ENCODE measurements at places on chromosomes 12 and 14.
A peak's percentile ranks its signal among the peaks of the same experiment; 100 is the strongest.

- DNase-seq = no peak
Measured at GRCh38 chr14:103402695-103403094, 17.5 kb downstream of the MARK3 start.

DNA sequence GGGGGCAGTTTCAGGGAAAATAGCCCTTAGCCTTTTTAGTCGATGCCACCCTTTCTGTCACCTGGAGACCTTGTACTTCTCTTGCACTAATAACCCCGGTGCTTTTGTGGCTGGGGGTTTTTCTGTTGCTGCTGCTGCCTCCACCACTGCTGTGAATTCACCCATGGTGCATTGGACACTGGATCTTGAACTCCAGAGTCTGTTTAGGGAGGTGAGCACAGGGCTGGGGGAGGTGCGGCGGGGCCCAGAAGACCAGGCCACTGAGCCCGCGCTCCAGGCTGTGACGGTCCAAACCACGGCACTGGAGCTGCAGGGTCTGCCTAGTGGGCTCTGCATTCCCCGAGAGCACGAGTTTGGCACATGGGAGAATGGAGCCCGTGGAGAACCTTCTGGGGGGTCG, 100.6 kb downstream of the NINJ2 start:
- no peak for DNase-seq

GRCh38 chr14:66445936-66446335, 40.2 kb upstream of the CCDC196 start:
- DNase-seq = no peak

- DNase-seq = no peak
Measured at GRCh38 chr12:13270817-13271216, 74.3 kb downstream of the EMP1 start.

GRCh38 chr12:96399919-96400630, at the start of gene CDK17:
Gene CDK17 (minus strand): TSS chr12:96400439. CDS start chr12:96334836, 65,603 bp downstream.
- DNase-seq = peak; percentile 73

DNA sequence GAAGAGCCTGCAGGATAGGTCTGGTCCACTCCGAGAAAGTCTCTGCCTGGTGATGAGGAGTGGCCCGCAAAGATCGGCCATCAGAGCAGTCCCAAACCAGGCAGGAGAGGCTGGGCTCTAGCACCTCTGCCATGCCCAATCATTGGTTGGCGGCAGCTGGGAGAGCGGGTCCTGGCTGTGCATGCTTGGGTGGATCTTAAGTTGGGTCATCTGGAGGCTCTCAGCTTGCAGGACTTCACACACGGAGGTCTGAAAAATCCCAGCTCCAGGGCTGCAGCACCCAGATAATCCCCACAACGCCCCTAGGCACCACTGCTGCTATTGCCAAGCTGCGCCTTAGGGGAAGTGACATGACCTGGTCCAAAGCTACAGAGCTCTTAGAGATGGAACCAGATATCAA, 766.7 kb upstream of the TBX3 start:
- DNase-seq = no peak

DNA sequence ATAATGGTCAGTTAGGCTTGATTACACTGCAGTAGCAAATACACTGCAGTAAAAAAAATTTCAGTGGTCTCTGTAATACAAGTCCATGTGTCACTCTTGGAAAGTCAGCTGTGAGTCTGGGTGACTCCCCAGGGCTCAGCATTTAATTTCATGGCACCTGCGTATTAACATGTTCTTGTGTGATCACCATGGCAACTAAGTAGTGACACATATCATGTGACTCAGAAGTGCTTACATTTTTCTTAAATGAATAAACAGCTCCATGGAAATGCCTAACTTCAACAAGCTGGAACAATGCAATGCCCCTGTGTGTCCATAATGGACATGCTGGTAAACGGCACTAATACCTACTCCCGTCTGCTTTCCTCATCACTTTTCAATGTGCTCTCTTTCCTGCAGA, 88.5 kb upstream of the ANO4 start:
- DNase-seq = peak; percentile 52

DNA sequence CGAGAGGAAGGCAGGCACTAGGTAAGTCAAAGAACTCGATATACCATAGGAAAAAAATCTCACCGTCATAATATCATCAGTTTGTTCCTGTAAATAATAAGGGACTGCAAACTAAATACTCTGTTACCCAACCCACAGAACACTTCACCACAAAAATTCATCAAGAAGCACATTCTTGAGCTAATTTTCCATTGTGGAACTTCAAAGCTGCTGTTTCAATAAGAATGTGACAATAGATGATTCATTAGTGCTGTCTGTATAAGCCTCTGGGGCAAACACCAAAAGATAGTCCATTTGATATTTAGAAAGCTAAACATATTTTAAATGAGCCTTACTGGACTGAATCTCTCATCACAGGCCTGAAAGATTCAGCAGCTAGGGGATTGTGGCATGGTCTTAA, 219.4 kb downstream of the KSR2 start:
- no peak for DNase-seq

- DNase-seq = peak; percentile 80
Measured at GRCh38 chr12:19572920-19573558, 133.7 kb downstream of the AEBP2 start.

DNA sequence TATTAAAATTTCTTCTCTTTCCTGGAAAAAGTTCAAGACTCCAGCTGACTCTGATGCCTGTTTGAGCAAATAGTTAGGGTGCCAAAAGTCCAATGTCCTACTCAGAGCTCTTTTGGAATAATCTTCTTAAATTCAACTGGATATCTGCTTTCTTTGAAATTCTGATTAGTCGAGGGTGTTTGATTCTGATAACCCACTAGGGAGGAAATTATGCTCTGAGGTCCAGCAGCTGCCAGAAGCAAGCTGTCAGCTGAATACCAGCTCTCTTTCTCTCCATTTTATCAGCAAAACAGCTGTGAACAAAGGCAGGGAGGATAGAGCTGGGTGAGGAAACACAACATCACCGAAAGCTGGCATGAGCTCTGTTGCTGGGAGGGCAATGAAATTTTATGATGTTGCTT, 141.5 kb downstream of the CAND1 start:
- DNase-seq = no peak

DNA sequence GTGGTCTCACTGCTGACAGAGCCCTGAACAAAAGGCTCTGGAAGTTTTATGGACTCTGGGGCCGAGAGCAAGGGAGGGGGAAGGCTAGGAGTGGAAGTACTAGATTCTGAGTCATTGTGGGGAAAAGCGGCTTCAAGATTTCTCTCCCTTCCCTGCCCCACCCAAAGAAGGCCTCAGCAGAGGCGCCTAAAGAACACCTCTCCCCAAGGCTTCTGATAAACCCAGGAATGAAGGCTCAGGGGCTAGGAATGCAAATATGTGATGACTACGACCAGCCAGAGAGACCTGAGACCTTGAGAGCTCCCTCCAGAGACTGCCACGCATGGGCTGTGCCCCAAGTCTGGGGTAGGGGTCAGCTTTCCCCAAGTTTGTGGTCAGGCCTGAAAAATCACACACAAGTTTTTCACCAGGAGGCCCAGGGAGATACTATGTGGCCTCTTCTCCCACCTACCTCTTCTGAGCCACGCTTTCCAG, 130.7 kb upstream of the HIF1A start:
- DNase-seq = no peak

DNA sequence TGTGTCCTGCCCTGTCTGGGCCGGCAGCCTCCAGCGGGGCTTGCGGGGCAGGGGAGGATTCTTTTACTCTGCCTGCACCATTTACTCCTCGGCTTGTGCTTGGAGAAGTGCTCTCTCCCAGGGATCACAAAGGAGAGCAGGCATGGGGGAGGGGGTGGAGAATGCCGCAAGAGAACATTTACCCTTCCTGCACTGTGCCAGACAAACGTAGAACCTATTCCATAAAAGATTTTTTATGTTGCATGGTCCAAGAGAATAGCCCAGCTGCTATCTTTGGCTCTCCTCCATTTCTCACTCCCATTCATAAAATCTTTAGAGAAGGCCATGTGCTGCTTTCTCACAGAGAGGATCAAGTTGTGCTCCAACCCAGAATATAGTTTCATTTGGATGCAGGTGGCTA, 159.4 kb downstream of the SPTSSA start:
- peak; percentile 96 for DNase-seq

DNA sequence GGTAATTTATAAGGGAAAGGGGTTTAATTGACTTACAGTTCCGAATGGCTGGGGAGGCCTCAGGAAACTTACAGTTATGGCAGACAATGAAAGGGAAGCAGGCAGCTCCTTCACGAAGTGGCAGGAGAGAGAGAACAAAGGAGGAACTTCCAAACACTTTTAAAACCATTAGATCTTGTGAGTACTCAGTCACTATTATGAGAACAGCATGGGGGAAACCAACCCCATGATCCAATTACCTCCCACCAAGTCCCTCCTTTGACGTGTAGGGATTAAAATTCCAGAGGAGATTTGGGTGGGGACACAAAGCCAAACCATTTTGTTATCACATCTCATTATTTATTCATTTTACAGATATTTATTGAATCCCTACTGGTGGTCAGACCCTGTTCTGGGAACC, 822.8 kb downstream of the GALC start:
- DNase-seq = no peak

DNA sequence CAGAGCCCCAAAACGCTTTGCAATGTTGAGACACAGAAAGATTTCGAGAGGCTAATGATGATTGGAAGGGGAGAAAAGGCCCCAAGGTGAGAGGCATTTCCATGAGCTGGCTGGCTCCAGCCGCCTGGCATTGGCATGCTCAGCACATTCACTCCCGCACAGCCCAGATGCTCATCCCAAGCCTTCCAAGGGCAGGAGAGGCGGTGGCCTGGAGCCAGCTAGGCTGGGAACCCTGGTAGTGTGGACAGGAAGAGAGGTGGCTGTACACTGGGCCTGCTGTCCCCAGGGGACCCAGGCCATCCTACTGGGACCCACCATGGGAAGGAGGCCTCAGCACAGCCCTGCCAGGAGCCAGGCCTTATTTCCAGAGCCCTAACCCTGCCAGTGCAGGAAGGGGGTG, 72.2 kb downstream of the SPTB start:
- DNase-seq = no peak
